ENCODE measurements at places on chromosomes 6 and 20.

GRCh38 chr6:80527552-80528052 is 421.1 kb downstream of the BCKDHB start:
- no peak for DNase-seq

DNA sequence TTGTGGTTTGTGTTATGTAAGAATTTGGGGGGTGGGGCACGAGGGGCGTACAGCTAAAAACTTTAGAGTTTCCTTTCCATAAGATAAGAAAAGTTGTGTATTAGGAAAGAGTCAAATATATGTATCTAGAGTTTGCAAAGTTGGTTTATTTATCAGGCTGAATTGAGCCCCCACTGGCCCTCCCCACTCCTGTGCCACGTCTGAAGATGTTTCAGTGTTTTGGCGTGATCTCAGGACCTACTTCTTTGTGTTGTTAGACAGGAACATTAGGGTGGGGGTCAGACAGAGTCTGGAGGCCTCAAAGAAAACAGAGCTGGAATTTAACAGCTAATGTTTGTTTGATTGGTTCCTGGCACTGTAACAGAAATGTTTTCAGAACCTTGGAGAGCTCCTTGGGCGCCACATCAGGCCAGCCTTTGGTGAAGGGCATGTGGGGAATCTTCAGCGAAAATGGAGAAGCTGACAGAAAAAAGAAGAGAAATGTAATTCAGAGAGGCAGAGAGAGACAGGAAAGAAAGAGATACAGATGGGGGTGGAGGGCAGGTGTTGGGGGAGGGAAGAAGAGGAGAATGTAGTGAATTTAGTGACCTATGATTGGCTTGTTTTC is 674 bp downstream of the NRSN1 start:
- no peak for DNase-seq

DNA sequence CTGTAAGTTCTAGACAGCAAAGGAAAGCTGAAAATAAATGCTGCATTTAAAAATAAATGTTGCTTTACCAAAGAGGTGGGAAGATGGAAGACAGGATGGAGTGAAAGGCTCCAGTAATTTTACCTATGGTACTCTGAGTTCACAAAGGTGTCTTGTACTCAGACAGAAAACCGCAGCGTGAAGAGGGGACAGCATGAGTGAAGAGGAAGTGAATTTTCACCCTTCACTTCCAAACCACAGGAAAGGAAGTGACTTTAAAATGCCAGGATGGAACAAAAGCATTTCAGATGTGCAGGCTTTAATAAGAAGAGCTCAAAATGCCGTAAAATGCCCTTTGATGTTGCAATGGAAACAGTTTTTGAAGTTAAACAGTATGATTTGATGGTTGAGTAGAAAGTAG is 91.2 kb upstream of the TINAG start:
- DNase-seq = no peak

- DNase-seq = no peak
Measured at GRCh38 chr20:31838646-31839292, 6.6 kb downstream of the FOXS1 start.

DNA sequence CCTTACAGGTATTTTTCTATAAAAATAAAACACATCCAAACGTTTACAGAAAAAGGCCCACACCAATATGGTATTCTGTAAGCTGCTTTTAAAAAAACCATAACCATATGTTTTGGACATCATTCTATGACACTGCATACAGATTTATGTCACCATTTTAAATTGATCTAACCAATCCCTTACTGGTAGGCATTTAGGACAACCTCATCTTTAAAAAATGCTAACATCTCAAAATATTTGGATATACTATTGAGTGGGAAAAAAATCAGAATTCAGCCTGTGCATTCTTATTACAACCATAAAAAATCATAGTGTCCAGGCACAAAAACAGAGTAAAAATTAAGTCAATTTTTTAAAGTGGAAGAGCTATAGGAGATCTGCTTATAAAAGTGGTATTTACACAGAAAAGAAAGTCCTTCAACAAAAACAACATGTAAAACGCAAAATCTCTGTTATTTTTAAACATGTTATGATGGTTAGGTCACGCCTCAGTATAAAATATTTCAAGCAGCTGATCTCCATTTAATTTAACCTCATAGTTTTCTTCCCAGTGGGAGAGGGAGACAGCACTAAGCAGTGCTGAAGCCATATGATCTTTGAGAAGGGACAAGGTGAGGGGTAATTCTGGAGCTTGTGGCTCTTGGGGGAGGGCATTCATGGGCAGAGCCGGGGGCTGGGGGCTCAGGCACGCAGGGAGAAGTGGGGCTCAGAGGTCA is 21.2 kb downstream of the TRAM2 start:
- no peak for DNase-seq
